ENCODE measurements at places on chromosomes 7 and 10. TPM values are rescaled to one million over a fixed set of nuclear protein-coding genes. Genes with fewer than 3 reads are reported as not detected.

Gene SYT15B
- total RNA-seq = 0.65 TPM

Gene TMEM196
- total RNA-seq = not detected

Gene LHFPL3
- not detected for total RNA-seq

Gene AMPH
- 0.10 TPM for total RNA-seq

Gene PRLHR
- not detected for total RNA-seq

Gene SLC25A13
- total RNA-seq = 41.1 TPM

Gene ANXA7
- total RNA-seq = 91.5 TPM

Gene HDAC9
- 14.7 TPM for total RNA-seq

Gene ODAD2
- total RNA-seq = 0.98 TPM

Gene AASS
- 18.4 TPM for total RNA-seq

Gene CTAGE15
- total RNA-seq = not detected

Gene ASB10
- total RNA-seq = not detected

Gene OR13A1
- total RNA-seq = not detected

Gene GPRIN2
- total RNA-seq = not detected

Gene TMEM229A
- total RNA-seq = not detected

Gene CPN1
- not detected for total RNA-seq

Gene ZNF727
- total RNA-seq = not detected

Gene GOLGA7B
- total RNA-seq = not detected

Gene KAZALD1
- 0.57 TPM for total RNA-seq

Gene SEMA4G
- total RNA-seq = 1.9 TPM

Gene GDI2
- total RNA-seq = 629 TPM

Gene FKBP6
- not detected for total RNA-seq

Gene EIF4EBP2
- 59.0 TPM for total RNA-seq

Gene HGF
- 2.3 TPM for total RNA-seq

Gene HMX2
- not detected for total RNA-seq

Gene ANLN
- 111 TPM for total RNA-seq

Gene CYP3A7
- not detected for total RNA-seq

Gene HMX3
- total RNA-seq = not detected

Measured in vein endothelial cell (primary cell).